ENCODE measurements at places on chromosomes 7 and 10.

DNA sequence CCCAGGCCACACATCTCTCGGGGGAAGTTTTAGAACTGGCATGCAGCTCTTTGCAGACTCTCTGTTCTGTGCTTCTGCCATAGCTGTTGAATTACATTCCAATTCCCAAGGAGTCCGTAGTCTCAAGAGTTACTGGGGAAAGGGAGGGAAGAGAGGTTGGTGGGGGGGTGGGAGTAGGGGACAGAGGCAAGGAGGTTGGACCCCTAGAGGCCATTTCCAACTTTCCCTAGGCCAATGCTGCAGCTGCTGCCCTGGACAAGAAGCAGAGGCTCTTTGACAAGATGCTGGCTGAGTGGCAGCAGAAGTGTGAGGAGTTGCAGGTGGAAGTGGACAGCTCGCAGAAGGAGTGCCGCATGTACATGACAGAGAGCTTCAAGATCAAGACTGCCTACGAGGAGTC is 23.8 kb downstream of the MYH16 start:
- DNase-seq, result no peak

DNA sequence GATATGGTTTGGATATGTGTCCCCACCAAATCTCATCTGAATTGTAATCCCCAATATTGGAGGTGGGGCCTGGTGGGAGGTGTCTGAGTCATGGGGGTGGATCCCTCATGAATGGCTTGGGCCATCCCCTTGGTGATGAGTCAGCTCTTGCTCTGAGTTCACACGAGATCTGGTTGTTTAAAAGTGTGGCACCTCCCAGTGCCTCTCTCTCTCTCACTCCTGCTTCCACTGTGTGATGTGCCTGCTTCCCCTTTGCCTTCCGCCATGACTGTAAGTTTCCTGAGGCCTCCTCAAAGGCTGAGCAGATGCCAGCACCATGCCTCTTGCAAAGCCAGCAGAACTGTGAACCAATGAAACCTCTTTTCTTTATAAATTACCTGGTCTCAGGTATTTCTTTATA is 4.8 kb upstream of the GCK start:
- peak; percentile 13 for DNase-seq

- no peak for DNase-seq
These were observed 166.4 kb downstream of the DNAJB6 start for GRCh38 chr7:157503229-157503628.

DNA sequence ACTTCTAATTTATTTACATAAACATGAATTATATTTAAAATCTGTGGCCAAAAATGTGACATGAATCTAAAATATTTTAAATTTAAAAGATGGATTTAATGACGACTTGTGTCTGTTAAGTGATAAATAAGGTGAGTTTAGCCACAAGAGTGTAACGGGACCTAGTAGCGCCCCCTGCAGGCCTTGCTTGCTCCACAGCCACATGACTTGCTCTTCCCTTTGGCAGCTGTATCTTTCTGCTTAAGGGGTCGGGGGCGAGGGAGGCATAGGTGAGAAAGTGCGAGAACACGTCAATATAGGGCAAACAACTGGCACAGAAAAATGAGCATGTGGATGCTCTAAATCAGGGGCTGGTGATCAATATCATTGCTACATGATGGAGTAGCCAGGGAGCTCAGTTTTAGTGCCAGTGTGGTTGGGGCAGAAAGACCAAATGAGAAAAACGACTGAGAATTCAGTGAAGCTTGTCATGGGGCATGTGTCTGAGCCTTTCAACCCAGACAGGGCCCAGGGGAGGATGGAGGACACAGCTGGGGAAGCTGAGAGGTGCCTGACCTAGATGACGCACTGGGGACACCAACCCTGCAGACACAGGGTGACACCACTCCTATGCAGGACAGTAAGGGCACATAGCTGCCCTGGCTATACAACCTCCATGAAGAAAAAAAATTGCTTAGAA is 49.8 kb downstream of the PAXIP1 start:
- peak; percentile 56 for DNase-seq

DNA sequence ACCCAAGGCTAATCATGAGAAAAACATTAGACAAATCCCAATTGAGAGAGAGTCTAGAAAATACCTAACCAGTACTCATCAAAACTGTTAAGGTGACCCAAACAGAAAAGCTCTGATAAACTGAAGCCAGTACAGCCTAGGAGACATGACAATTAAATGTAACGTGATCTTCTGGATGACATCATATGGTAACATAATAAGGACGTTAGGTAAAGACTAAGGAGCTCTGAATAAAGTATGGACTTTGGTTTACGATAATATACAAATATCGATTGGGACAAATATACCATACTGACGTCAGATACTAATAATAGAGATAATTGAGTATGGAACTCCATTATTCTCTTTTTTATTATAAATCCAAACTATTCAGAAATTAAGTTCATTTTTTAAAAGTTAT is 561.1 kb upstream of the STEAP1 start:
- no peak for DNase-seq

GRCh38 chr7:104795616-104796398 is 218.2 kb upstream of the KMT2E start:
- no peak for DNase-seq

GRCh38 chr7:155638366-155638765 is 6.1 kb upstream of the RBM33 start:
- DNase-seq, result no peak

DNA sequence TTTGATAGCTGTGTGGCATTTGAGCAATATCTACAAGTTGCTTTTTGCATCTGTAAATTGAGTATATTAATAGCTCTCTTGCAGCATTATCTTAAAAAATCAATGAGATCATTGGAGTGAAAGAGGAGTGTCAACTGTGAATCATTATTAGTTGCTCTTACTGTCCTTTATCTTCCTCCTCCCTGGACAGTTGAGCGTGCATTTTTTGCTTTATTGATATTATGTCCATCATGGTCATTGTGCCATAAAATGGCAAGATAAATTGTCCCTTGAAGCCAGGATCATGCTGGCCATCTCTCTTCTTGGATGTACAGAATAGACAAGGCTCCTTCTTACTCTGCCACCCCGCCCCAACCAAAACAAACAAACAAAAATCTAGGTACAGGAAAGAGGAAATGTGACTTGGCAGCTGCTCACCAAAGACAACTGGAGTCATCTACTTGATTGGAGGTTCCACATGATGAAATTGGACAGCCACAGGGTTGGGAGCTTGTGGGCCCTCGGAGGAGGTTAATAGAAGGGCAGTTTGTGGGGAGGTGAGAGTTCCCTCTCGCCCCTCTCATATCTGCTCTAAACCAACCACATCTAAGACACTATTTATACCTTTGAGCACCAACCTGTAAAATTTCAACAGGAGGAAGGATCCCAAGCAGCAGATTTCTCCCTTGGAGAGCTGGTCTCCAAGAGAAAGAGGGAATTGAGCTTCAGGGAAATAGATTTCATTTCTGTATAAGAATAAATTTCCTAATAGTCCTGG is 252.7 kb downstream of the SKIDA1 start:
- no peak for DNase-seq

- no peak for DNase-seq
These were observed 563 bp downstream of the MUC17 start for GRCh38 chr7:101020444-101020843.

GRCh38 chr7:40530292-40530691 is 395.5 kb downstream of the SUGCT start:
- no peak for DNase-seq

GRCh38 chr10:102744374-102745051 is 765 bp downstream of the WBP1L start:
- no peak for DNase-seq

- no peak for DNase-seq
These were observed 73.0 kb upstream of the BMPER start for GRCh38 chr7:33832271-33832721.

GRCh38 chr10:86367152-86367951 is 757 bp upstream of the GRID1 start:
- no peak for DNase-seq

GRCh38 chr7:131159961-131160361 is 167.7 kb upstream of the MKLN1 start:
- DNase-seq, result no peak

GRCh38 chr7:157233677-157234076 is 95.0 kb downstream of the UBE3C start:
- DNase-seq, result no peak

DNA sequence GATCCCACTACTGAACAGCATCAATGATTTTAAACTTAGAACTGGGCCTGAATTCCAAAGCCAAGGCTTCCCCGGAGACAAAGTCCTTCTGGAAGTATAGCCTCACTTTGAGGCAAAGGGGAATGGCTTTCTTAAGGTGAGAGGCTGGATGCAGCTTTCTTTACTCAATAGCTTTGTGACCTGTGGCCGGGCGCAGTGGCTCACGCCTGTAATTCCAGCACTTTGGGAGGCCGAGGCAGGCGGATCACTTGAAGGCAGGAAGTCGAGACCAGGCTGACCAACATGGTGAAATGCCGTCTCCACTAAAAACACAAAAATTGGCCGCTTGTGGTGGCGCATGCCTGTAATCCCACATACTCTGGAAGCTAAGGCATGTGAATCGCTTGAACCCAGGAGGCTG is 3.2 kb upstream of the FGFR2 start:
- DNase-seq, result no peak

All from stimulated activated CD8-positive, alpha-beta memory T cell treated with anti-CD3 and anti-CD28 coated beads, Interleukin-4, amount 100 ng/mL, for 4 hours (primary cell).